ENCODE measurements at places on chromosomes 1 and 21.
A peak's percentile ranks its signal among the peaks of the same experiment; 100 is the strongest.

- no peak for ATAC-seq
Measured at GRCh38 chr1:64280001-64280400, 76.6 kb downstream of the UBE2U start.

- ATAC-seq, result peak; percentile 36
Measured at GRCh38 chr1:66246351-66247269, 287.3 kb upstream of the SGIP1 start.

DNA sequence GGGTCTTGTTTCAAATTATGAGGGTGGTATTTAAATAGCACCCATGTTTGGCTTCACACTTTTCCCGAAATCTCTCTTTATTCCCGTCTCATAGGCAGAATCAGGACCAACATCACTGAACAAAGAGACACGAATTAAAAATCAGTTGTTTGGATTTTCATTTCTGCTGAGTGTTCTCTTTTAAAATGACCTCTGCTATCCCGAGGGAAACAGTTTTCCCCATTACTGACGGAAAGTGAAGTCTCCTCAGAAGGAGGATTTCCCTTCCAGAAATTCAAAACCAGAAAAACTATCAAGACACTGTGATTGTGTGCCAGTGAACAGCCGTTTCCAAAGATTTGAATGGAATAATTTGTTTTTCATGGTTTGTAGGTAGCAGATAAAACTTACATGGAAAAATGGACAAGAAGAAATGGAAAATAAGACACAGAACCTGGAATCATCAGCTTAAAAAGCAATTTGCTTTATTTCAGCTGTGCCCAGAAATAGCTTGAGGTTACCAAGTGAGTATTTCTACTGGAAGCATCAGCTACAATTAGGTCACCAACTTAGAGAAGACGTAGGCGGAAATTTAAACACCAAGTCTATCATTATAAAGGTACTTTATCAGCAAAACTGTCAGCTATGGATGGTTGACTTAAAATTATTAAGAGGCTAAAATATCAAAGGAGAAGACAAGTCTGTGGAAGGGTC, 68.5 kb downstream of the RUNX1 start:
- ATAC-seq, result no peak

GRCh38 chr21:31482460-31482859, 138.4 kb upstream of the TIAM1 start:
- ATAC-seq, result no peak

DNA sequence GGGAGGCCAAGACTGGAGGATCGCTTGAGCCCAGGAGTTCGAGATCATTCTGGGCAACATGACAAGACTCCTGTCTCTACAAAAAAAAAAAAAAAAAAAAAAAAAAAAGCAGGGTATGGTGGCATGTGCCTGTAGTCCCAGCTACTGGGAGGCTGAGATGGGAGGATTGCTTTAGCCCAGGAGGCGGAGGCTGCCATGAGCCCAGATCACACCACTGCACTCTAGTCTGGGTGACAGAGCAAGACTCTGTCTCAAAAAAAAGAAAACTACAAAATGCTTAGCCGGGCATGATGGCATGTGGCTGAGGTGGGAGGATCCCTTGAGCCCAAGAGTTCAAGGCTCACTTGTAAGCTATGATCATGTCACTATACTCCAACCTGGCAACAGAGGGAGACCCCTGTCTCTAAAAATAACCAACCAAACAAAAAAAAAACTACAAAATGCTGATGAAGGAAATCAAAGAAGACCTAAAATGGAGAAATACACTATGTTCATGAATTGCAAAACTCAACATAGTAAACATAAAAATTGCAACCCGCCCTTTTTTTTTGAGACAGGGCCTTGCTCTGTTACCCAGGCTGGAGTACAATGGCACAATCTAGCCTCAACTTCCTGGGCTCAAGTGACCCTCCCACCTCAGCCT, 20.4 kb downstream of the SHISAL2A start:
- ATAC-seq, result no peak

DNA sequence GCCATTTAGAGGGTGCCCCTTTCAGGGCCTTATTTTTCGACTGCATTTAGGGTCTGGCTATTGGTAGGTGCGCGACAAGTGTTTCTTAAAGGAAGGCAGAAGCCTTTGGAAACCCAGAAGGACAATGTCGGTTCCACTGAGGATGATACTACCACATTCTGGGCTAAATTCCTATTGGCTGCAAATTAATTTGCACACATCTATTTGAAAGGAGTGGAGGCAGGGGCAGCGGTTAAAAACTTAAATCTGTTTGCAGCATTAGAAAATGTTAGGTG, 1.1 kb downstream of the PATJ start:
- no peak for ATAC-seq

DNA sequence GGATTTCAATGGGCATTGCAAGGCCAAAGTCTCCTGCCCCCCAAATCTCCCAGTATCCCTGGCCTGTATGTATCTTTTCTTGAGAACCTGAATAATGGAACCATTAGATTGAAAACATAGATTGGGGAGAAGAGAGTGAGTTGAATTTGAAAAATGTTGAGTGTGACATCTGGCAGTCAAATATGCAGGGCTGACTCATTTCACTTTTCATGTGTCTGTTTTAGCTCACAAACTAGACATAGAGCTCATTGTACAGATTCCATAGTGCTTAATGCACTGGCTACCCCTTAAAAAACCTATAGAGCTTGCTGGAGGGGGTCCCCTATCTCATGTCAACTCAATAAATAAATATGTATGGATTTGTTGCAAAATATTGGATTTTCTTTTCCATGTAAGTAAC, 30.8 kb downstream of the DDR2 start:
- no peak for ATAC-seq

DNA sequence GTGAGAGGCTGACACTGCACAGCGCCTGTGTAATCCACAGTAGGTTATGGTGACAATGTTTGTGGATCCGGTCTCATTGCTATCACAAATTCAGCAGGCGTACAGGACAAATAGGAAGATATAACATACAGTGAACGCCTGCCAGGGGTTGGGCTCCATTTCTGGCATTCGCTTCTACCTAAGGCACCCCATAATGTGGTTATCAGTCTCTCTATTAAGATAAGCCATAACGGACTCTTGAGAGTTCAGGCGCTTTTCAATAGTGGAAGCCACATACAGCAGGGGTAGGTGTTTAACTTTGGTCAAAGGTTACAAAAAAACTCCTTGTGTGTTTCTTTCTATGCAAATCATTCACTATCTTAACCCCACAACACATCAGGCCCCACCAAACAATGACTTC, 72.8 kb downstream of the SIPA1L2 start:
- no peak for ATAC-seq

DNA sequence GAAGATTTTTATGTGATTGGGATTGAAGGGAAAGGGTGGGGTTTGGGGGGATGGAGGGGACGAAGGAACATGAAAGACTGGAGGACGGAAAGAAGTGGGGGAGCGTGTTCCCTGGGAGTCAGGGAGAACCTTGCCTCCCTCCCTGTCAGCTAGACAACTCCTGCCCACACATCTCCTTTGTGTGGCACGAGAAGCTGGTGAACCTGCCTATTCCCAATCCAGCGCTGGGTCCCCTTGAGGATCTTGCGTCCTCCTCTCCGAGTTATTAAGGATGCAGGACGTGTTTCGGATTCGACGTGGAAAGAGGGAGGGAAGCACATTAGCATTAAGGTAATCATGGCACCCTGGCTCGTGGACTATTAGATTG, 1.4 kb downstream of the LRRC7 start:
- ATAC-seq, result no peak

GRCh38 chr1:168365719-168366479, 85.2 kb downstream of the TBX19 start:
- ATAC-seq, result no peak

DNA sequence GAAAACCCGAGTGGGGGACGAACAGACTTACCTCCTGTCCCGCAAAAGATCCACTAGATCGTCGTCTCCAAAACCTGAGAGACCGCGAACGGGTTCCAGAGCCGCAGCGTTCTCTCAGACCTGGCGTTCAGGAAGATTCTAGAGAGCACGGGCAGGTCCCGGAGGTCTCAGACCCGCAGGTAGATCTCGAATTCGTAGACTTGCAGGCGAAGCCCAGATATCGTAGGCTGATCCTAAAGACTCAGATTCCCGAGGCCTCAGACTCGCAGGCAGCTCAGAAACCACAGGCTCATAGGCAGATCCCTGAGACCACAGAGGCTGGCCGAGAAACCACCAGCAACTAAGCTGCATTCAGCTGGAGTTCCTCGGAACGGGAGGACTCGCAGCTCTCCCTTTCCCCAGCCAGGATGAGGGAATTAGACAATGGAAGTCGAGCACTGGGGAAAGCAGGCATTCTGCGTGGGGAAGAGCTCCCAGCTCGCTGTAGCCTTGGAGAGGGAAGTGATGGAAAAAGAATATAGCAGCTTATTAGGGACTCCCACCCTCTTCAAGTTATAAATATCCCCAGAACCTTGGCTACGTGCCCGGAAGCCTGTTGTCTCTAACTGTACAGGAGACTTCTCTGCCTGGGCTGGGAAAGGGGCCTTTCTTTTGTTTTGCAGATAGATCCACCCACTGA, at the start of gene ZNF436:
TSS of gene ZNF436 (minus strand) at position 502 of the 679 bp plus-strand sequence. CDS start 1,831 bp downstream, outside the sequence.
- ATAC-seq, result no peak

DNA sequence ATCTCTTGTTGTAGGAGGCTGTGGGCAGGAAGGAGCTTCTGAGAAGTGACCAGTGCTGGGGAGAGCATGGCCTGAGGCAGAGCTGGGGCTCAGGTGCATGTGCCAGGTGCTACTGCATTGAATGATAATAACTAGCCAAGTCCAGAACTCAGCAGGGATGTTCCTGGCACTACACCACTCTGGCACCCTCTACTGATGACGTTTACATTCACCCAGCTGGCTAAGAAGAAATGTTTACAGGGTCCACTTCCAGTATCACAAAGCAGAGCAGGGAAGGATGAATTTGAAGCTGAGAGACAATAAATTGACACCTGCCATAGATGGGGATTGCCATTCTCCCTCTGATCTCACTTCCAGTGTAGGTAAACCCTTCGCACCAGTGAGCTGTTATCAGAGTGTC, 411.8 kb downstream of the SETD4 start:
- ATAC-seq, result no peak

GRCh38 chr1:58720680-58721079, 20.8 kb upstream of the MYSM1 start:
- no peak for ATAC-seq

DNA sequence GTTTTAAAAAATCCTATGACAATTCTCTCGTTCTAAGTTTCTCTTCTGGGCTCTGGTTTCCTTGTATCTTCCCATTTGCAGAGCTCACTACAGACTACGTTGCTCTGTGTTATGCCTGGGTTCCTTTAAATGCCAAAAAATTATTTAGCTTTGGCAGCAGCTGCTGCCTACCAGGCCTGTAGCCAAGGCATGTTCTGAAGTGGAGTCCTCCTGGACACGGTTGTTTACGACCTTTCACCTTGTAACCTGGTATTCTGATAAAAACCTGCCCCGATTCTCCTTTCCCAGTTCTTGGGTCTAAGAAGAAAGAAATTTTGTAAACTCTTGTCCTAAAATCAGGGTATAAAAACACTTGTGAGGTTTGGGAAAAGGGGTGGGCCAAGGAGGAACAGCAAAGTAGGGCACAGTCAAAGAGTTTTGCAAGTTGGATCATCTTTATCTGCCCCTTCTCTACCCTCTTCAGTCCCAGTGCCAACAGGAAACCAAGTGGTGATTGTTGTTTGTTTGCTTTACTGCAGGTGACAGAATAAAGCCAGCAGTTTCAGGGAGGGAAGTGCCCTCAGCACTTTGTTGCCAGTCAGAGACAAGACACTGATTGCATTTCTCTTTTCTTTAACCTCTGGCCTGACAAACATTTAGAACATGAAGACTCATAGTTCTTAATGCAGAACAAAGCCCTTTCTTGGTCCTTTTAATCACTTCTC, 3.1 kb upstream of the TXNIP start:
- no peak for ATAC-seq

- peak; percentile 23 for ATAC-seq
Measured at GRCh38 chr1:31750858-31751510, 13.2 kb downstream of the ADGRB2 start.

GRCh38 chr1:21823206-21823979, 11.3 kb downstream of the LDLRAD2 start:
- ATAC-seq, result no peak

GRCh38 chr1:181347495-181348390, 135.6 kb upstream of the CACNA1E start:
- ATAC-seq, result peak; percentile 26

DNA sequence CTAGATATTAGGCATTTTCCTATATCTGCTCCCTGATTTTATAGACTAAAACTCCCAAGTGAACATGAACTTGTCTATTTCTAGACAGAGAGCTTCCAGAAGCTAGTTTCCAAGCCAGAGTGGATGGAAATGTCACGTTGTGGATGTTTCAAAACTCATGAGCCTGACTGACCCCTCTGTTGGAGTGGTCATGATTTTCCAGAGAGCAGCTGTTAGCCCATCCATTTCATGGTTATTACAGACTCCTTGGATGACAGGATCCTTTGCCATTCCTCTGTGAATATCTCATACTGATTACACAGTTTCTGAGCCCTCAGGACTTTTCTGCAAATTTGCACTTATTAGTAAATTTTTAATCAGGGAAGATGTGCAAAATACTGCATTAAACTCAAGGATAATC, 76.8 kb upstream of the ATF3 start:
- no peak for ATAC-seq

GRCh38 chr21:42515708-42516502, 2.3 kb downstream of the SLC37A1 start:
- ATAC-seq, result no peak

GRCh38 chr1:218171302-218171893, 113.7 kb upstream of the RRP15 start:
- no peak for ATAC-seq

DNA sequence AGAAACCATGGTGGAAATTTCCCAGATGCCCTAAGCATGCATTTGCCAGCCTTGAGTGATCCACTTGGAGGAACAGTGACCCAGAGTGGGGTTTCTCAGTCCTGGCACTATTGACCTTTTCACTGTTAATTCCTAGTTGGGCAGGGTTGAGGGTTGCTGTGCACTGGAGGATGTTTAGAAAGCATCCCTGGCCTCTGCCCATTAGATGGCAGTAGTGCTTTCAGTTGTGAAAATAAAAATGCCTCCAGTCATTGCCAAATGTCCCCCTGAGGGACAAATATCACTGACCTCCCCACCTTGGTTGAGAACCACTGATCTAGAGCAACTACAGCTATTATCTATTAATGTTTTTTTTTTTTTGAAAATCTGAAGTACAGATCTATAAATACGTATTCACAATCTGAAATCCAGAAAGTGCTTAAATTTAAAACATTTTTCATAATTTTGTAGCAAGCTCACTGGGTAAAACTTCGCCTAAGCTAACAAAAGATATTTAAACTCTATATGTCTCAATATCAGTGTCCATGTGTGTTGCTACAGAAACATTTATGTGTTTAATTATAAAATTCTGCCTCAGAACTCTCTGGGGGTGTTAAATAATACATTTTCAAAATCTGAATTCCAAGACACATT, 27.3 kb downstream of the F3 start:
- no peak for ATAC-seq

DNA sequence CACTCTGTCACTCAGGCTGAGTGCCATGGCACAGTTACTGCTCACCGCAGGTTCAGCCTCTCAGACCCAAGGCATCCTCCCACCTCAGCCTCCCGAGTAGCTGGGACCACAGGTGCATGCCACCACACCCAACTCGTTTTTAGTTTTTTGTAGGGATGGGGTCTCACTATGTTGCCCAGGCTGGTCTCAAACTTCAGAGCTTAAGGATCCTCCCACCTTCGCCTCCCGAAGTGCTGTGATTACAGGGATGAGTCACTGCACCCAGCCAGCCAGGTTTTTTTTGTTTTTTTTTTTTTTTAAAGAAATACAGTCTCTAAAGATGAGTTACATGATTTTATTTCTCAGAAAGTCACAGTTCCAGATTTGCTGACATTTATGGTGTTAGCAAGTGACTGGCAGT, 29.0 kb downstream of the BACE2 start:
- no peak for ATAC-seq

GRCh38 chr1:153396461-153396860, 5.6 kb upstream of the S100A8 start:
- ATAC-seq, result no peak

GRCh38 chr1:221759436-221759835, 17.5 kb upstream of the DUSP10 start:
- ATAC-seq, result no peak

Measured in activated T-helper 17 cell treated with anti-CD3 and anti-CD28 coated beads, Interleukin-2, amount 50 U/mL, for 72 hours (primary cell).